ENCODE measurements at places on chromosomes 11 and 22.

DNA sequence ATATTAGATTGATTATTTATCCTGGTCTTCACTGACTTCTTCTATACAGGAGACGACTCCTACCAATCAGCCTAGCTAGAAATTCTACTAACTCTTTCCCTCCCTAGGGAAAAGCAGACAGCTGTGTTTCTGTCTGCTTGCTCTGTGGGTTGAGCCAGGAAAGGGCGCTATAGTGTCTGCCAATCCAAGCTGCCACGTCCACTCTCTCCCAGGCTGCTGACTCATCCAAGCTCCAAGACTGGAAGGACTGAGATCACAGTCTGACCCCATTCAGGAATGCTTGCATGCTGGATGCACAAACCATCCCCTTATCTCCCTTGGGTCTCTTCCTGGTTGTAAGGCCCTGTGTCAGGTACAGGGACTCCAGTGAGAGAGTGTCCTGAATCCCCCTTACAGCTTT, 955.6 kb downstream of the OPCML start:
- no peak for DNase-seq

DNA sequence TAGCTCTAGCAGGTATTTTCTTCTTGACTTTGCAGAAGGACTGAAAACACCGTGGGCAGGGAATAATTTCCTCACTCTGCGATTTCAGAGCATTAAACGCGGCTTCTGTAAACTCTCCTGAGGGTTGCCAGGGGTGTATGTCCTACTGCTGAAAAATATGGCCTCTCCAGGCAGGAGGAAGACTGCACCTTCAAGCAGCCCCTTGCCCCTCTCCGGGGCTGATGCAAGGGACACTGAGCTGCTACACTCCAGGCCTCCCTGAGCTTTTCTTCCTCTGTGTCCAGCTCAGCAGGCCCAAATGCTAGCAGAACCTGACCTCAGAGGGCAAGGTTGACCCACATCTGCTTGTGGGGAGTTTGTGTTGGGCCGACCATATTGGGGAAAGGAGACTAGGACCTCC, 2.2 kb downstream of the CD6 start:
- DNase-seq, result no peak

GRCh38 chr11:72930008-72930407, 115.8 kb downstream of the ATG16L2 start:
- no peak for DNase-seq

GRCh38 chr22:35660291-35661127, 12.3 kb downstream of the APOL6 start:
- DNase-seq, result peak; percentile 41

DNA sequence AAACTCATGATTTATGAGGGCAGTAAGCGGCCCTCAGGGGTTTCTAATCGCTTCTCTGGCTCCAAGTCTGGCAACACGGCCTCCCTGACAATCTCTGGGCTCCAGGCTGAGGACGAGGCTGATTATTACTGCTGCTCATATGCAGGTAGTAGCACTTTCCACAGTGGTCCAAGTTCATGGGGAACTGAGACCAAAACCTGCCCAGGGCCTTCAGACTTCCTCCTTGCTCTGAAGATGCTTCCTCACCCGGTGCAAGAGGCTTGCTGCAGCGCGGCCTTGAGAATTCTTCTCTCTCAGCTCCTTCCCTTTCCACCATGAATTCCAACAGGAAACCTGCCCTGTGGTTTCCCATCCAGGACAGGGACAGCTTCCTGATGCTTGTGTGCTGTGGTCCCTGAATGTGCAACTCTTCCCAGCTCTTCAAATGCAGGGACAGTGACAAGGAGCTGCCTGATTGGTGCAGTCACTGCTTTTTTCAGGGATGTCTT, 53.9 kb downstream of the GGTLC2 start:
- no peak for DNase-seq

DNA sequence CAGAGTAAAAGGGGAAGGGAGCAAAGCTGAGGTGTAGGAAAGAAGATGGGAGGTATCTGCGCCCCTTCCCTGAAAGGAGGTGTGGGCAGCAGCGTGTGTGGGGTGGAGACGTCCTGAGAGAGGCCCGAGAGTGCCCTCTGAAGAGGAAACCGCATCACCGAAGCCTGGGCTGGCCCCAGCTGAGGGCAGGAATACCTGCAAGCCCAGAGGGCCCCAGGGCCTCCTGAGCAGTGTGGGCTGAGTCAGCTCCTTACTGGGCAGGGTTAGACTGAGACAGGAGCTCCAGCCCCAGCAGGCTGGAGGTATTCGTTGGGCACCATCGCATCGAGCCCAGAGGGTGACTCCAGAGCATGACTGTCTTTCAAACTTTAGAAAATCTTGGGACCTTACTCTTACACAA, 534.0 kb upstream of the B3GAT1 start:
- DNase-seq, result no peak

DNA sequence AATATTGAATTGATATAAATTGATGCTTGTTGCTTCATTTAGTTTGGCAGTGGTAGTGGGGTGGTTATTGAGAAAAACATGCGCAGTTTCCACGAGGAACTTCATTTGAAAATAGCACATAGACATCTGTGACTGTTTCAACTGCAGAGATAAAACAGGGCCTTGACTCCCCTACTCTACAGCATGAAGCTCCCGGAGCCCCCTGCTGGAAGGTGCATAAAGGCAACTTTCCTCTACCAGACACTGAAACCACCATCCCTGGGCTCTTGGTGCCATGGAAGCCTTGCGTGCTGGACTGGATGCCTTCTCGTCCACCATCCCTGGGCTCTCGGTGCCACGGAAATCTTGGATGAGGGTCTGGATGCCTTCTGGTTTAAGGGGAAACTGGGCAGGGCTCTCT, 195.9 kb downstream of the CSNK2A3 start:
- no peak for DNase-seq

DNA sequence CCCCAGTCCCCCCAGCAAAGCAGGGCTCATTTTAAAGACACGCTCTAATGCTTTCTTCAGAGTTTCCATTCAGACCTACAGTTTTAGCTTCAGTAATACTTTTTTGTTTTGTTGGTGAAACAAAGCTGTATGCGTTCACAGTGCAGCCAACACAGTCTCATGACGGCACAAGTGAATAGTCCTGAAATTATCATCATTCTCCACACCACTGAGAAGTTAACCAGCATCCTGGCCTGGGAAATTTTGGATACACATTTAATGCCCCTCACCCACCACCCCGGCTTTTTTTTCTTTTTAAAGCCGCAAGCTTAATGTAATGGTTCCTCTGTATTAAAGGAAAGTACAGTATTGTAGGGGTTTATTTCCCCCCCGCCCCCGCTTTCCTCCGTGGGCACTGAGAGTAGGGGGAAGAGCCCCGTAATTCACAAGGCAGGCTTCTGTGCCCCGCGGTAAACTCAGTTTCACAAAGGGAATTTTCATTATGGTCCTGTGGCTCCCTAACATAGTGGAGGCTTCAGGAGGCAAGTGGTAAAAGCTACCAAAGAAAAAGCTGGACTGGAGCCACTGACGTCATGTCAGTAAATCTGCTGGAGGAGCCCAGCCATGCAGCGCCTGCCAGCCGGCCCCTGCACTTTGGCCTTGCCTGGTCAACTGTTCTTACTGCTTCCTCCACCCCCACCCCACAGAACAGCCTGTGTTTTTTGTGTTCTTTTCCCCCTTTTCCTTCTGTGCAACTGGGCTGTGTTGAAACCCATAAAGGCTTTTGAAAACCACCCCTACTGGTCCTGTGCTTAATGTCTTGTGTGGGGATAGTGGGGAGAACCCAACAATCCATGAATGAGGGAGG, 18.2 kb downstream of the TEAD1 start:
- DNase-seq, result peak; percentile 95

Measured in colonic mucosa (tissue), 4 donors.